ENCODE measurements at places on chromosomes 12 and 14.

DNA sequence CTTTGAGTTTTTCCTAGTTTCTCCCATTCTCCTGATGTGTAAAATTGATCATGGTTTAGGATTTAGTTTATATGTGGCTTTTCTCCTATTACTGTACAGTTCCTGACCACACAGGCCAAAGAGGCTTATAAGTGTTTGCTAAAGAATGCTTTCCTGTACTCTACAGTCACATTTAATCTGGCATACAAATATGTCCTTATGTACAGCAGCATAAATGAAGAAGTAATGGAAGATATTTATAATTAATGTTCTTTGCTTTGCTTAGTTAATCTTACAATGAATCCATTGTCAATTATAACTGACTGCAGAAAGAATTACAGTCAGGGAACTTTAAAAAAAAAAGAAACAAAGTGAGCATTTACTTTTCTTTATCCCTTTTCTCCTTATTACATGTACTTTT, 293.9 kb downstream of the KCNC2 start:
- DNase-seq: no peak

DNA sequence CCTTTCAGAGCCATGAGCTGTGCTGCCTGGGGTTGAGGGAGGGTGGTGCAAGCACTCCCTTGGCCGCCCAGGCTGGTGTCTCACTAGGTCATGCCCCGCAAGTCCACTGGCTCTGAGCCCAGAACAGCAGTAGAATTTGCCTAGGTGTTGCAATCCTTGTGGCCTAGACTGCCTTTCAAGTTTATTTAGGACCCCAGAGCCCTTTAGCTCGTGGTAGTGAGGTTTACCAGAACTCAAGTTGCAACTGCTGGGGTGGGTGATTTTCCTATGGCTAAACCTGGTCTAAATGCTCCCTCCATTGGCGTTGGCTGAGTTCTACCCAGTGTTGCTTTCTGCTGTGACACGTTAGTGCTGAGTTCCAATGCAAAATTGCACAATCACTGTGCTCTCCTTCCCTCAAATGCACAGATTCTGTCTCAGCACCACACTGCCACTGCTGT, 287.2 kb downstream of the BCAT1 start:
- peak; percentile 52 for DNase-seq

DNA sequence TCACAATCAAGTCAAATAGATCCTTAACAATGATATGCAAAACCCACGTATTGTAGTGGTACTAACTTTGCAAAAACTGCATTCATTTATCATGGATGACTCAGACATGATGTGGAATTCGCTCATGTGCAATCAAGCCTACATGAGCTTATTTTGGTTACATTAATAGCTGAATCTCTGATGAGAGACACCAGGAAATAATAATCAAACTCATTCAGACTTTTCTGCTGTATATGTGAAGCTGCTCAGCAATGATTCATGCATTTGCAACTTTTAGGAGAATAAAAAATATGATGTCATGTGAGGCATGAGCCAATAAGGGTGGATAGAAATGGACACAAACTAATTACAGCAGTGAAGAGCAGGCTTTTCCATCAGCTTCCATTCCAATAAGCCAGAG, 1075.8 kb upstream of the TMEM132C start:
- peak; percentile 86 for DNase-seq

GRCh38 chr12:95322326-95322725, 104.7 kb downstream of the VEZT start:
- DNase-seq: no peak

GRCh38 chr14:95564060-95564459, 29.2 kb downstream of the GLRX5 start:
- DNase-seq: no peak

- DNase-seq: peak; percentile 96
Measured at GRCh38 chr12:31524791-31525495, 66.0 kb downstream of the DENND5B start.

- no peak for DNase-seq
Measured at GRCh38 chr12:21769307-21769706, 5.2 kb downstream of the KCNJ8 start.

DNA sequence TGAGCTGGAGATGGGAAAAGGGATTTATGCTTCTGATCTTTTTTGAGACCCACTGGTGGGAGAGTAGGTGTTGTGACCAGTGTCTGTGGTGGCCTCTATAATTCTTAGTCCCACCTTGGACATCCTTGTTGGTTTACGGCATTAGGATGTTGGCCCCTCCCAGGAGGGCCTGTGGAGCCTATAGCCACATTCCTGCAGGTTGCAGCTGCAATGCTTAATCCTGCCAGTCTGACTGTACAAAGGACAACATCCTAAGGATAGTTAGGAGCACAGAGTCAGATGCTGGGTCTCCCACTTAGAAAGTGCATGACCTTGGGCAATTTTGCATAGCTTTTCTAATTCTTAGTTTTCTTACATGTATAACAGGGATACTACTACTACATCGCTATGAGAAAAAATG, 150.9 kb upstream of the SLC38A2 start:
- no peak for DNase-seq

DNA sequence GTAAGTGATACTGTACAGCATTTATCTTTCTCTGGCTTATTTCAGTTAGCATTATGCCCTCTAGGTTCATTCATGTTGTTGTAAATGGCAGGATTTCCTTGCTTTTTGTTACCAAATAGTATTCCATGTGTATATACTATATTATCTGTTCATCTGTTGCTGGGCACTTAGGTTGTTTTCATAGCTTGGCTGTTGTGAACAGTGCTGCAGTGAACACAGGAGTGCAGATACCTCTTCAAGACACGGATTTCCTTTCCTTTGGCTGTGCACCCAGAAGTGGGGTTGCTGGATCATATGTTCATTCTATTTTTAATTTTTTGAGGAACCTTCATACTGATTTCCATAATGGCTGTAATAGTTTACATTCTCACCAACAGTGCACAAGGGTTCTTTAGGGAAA, 21.5 kb downstream of the EP400 start:
- no peak for DNase-seq

DNA sequence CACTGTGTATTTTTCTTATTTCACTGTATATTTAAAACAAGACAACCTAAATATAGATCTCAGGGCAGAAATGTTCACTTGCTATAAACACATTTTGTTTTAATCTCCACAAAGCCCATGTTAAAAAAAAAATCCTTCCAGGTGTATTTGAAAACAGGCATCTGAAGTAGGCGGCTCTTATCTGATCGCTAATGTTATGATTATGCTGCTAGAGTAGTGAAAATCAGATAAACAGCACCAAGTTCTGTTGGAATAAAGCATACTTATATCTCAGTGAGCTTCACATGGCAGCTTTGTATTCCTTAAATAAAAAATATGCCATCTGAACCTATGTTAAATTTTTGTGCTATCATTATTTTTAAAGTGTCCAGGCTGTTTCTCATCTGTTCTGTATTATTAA, 47.6 kb upstream of the PZP start:
- DNase-seq: no peak

GRCh38 chr12:17017402-17017801, 411.4 kb upstream of the LMO3 start:
- DNase-seq: peak; percentile 63

DNA sequence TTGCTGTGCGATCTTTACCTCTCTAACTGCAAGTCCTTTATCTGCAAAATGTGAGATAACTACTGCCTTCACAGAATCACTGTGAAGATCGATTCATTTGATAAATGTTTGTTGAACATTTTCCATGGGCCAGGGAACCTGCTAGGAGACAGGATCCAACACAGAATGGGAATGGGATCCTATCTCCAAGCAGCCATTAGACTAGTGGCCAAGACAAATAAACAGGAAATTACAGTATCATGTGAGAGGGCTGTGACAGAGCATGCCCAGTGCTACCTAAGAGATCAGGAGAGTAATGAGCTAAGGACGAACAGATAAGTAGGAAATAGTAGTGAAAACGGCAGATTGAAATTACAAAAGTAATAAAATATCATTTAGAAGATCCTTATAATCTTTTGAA, 105.7 kb downstream of the GRIN2B start:
- DNase-seq: no peak

DNA sequence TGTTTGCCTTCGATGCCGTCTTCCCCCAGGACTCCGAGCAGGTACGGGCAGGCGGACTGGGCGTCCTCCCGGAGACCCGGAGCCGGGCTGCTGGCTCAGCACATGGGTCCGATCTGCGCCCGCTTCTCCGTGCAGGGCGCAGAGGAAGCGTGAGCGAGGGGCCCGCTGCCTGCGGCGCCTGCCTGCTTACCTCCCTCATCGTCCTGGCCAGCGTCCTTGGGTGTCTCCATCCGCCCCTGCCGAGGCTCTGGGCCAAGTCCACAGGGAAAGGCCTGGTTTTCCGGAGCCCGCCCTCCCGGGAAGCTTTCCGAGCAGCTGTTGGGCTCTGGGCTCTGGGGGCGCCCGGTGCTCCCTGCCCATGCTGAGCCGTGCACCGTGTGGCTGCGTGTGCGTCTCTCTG, 33.5 kb downstream of the KIF26A start:
- peak; percentile 2 for DNase-seq

DNA sequence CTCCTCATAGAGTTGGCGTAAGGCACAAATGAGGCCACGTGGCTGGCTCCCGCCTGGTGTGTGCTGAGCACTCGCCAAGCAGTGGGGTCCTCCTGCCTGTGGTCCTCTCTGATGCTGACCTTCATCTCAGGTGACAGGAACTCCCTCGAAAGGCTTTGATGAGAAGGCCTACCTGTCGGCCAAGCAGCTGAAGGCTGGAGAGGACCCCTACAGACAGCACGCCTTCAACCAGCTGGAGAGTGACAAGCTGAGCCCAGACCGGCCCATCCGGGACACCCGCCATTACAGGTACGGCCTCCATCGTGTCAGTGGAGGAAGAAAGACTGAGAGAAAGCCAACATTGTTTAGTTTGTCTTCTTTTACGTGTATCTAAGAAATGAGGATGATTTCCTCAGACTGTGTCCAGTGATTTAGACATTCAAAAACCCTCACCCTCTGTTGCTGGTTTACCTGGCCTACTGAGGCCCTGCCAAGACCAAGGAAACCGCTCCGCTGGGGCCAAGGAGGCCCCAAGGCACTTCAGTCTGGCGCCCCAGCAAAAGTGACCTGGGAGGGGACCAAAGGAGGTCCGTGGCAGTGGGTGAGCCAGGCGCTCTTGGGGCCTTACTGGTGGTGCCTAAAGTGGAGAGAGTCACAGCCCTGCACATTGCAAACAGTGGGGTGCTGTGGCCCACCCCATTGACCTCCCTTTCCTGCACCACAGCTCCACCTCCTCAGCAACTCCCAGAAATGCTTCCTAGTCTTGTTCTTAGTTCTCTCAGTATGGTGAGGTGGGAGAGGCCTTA, 60.8 kb downstream of the GALNT16 start:
- no peak for DNase-seq

DNA sequence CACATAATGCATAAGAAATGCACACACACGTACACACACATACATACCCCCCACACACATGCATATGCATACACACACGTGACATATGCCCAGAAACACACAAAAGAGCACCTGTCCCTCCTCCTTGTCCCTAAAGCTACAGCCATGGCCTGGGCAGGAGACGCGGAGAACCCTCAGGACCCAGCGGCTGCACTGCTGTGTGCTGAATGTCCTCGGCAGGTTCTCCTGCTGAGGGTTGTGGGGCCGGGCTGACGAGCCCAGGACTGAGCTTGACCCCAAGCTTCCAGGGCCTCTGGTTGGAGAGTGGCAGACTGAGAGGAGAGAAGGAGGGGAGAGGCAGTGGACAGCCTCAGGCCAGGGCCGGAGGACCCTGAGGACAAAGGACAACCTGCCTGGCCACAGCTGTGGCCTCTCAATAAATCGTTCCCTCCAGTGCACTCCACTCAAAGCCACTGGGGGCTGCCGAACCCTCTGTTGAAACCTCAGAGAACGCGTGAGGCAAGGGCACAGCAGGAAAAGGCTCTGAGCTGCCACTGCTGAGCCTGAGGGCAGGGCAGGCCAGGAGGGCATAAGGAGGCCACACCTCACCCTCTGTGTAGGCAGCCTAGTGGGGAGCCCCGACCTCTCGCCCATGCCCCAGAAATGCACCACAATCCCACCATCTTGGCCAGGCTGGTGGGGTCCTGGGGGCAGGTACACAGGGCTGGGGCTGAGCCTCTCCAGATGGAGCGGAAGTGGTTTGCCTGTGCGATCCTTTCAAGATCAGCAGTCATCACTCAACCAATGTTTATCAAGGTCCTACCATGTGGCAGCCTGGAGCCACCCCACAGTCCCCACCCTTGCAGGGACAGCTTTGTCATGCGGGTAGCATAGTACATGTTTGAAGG, 3.1 kb downstream of the CACNA2D4 start:
- no peak for DNase-seq

DNA sequence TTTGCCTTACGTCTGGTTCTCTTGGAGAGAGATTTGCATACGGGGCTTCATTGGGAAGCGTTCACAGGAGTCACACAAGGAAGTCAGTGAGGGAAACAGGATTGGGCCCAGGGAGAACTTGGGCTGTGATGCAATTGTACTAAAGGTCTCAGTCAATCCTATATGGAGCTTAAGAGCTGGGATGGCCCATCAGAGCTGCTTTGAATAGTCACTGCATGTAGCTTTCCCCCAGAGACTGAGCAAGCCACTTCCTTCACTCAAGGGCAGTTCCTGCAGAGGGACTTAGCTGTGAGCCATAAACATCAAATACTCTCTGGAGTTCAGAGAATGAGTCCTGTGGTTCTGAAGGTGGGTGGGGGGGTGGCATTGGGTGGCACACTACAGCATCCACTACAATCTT, 605.4 kb downstream of the MED13L start:
- DNase-seq: no peak

DNA sequence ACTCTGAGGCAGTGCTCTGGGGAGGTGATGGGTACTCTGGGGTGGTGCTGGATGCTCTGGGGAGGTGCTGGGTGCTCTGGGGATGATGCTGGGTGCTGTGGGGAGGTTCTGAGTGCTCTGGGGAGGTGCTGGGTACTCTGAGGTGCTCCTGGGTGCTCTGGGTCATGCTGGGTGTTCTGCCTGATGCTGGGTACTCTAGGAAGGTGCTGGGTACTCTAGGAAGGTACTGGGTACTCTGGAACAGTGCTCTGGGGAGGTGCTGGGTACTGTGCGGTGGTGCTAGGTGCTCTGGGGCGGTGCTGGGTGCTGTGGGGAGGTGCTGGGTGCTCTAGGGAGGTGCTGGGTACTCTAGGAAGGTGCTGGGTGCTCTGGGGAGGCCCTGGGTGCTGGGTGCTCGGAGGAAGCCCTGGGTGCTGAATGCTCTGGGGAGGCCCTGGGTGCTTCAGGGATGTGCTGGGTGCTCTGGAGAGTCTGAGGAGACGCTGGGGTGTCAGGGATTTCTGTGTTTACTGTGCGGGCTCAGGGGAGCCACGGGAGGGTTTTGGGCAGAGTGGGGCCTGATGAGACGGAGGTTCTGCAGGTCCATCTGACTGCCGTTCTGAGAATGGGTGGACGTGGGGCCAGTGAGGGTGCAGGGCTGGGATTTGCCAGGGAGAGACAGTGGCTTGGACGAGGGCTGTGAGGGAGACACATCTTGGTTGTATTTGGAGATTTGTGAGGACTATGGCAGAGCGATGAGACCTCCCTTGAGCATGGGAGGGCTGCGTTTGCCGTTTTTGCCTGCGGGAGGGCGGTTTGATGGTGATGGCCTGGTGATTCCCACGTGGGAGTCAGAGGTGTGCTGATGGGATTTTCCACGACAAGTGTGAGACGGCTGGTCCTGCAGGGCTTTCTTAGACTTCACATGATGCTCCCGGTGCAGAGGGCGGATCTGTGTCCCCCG, 30.0 kb downstream of the MMP17 start:
- DNase-seq: no peak

GRCh38 chr14:71243697-71244096, 336.4 kb downstream of the PCNX1 start:
- DNase-seq: no peak

- no peak for DNase-seq
Measured at GRCh38 chr12:125295550-125295949, 230.3 kb downstream of the AACS start.

- peak; percentile 79 for DNase-seq
Measured at GRCh38 chr12:65565601-65566560, 258.4 kb upstream of the HMGA2 start.

GRCh38 chr14:92973261-92973797, 50.4 kb downstream of the CHGA start:
- DNase-seq: peak; percentile 33
